HepG2 (cell line): ENCODE measurements at places on chromosomes 6 and 20. TPM values are rescaled to one million over a fixed set of nuclear protein-coding genes. Genes with fewer than 3 reads are reported as not detected.

Gene NMBR
- total RNA-seq, result not detected in 2 replicates

DNA sequence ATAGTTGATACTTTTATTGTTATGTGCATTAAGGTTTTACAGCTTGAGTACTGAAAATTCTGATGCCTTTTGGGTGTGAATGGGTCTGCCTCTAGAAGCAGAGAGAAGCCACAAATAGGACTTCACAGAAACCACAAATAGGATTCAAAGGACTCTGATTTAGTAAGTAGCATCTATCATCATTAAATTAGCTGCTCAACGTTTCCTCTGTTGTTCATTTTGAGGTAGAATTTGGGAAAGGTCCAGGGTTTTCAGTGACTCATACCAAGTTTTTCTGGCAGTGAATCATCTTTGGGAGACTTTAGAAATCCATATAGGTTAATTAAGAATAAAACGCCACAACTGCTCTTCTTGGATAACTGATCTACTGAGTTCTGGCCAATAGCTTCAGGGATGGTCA, 105.1 kb downstream of the PHF3 start:
- no peak for DNase-seq
- H3K4me1 ChIP-seq, result peaks cover 29% of the 10 kb centered on the region
- H3K36me3 ChIP-seq, result no peaks in the 10 kb centered on the region
- H3K27me3 ChIP-seq, result no peaks in the 10 kb centered on the region
- H3K27ac ChIP-seq, result no peak overlapping the region

DNA sequence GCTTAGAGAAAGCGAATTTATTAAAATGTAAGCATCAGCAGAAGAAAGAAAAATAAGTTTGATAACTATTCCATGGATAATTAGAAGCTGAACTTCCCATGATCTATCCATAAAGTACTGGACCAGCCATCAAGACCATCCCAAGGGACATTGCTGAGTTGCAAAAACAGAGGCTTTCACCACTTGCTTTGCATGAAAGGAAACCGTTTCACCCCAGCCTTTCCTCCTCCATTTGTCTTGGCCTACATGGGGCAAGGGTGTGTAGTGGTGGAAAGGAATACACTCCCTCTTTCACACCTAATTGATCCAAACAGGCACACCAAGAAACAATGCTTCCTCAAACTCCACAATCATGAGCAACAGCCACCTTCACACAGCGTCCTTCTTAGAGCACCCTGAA, 10.4 kb downstream of the HIVEP2 start:
- H3K27ac ChIP-seq, result no peak overlapping the region
- H3K36me3 ChIP-seq, result no peaks in the 10 kb centered on the region
- no peaks in the 10 kb centered on the region for H3K27me3 ChIP-seq
- H3K4me1 ChIP-seq, result peaks cover 32% of the 10 kb centered on the region

DNA sequence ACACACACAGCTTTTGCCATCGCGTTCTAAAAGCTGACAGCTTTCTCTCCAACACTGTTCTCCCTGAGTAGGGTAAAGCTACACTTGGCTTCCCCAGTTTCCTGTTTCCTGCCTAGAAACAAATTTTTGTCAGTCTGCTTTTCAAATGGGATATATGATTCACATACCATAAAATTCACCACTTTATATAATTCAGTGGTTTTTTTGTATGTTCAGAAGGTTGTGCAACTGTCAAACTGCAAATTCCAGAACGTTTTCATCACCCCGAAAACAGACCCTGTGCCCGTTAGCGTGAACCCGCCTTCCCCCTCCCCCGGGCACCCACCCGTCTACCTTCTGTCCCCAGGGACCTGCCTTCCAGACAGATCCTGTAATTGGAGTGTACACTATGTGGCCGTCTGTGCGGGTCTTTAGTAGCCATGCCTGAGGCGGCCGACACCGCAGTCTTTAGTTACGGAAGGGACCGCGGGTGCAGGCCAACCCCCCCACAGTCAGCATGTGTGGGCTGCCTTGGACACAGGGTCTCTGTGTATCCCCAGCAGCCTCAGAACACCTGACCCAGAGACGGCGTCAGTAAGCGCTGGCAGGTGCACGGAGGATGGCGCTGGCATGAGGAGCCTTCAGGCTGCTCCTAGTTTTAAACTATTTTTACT, 16.6 kb downstream of the HRH3 start:
- H3K4me1 ChIP-seq, result no peaks in the 10 kb centered on the region
- H3K27me3 ChIP-seq, result no peaks in the 10 kb centered on the region
- H3K4me3 ChIP-seq, result no peak overlapping the region
- peaks cover 24% of the 10 kb centered on the region for H3K36me3 ChIP-seq

- H3K27me3 ChIP-seq, result no peaks in the 10 kb centered on the region; the same call in 1 of the 2 replicates
- H3K27ac ChIP-seq, result no peak overlapping the region
Observed at GRCh38 chr6:39296745-39297640, 17.2 kb downstream of the KCNK17 start.

GRCh38 chr6:11806561-11807317, 28.1 kb upstream of the ADTRP start:
- no peak overlapping the region for H3K4me3 ChIP-seq
- H3K27me3 ChIP-seq, result no peaks in the 10 kb centered on the region
- H3K4me1 ChIP-seq, result no peaks in the 10 kb centered on the region
- no peaks in the 10 kb centered on the region for H3K36me3 ChIP-seq

Gene SGK2
- 29.4 and 34.3 TPM in 2 replicates for total RNA-seq

DNA sequence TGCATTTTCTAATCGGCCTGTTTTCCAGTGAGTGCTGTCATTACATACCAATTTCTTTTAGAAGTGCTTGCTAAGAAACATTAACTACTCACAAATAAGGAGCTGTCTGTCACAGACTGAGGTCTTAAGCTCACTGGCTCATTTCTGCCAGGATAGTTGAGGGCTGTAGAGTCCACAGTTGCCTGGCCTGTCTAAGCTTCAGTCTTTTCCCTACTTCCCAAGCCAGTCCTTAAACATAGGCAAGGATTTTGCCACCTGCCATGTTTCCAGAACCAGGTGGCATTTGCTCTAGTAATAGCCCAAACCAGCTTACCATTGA, 84.7 kb downstream of the LINC00237 start:
- no peaks in the 10 kb centered on the region for H3K27me3 ChIP-seq
- H3K36me3 ChIP-seq, result no peaks in the 10 kb centered on the region
- peaks cover 60% of the 10 kb centered on the region for H3K4me1 ChIP-seq
- no peak overlapping the region for H3K27ac ChIP-seq
- no peak overlapping the region for H3K4me3 ChIP-seq

GRCh38 chr6:138455746-138456400, 43.4 kb downstream of the NHSL1 start:
- peaks cover 18% of the 10 kb centered on the region for H3K4me1 ChIP-seq
- H3K27me3 ChIP-seq, result no peaks in the 10 kb centered on the region

DNA sequence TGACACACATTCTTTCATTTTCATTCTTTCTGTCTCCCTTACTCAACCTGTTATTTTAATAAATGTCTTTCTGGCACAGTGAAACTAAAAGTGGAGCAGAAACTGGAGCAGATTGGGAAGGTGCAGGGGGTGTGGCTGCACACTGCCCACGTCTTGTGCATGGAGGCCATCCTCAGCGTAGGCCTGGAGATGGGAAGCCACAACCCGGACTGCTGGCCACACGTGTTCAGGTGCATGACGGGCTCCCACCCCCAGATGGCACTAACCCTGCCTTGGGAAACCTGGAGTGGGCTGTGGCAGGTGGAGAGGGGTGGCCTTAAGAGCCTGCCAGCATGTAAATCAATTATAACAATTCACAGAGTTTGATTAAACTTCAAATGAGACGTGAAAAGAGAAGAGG, 71.4 kb upstream of the PBOV1 start:
- H3K27ac ChIP-seq, result no peak overlapping the region
- 0 out of 2 replicates have a peak, but pooled peaks cover 5% of the 10 kb centered on the region for H3K4me1 ChIP-seq
- H3K36me3 ChIP-seq, result no peaks in the 10 kb centered on the region
- H3K27me3 ChIP-seq, result no peaks in the 10 kb centered on the region
- no peak overlapping the region for H3K4me3 ChIP-seq

- no peaks in the 10 kb centered on the region for H3K4me1 ChIP-seq
- H3K27me3 ChIP-seq, result no peaks in the 10 kb centered on the region
- peaks cover 11% of the 10 kb centered on the region for H3K36me3 ChIP-seq
- peak; percentile 23 for DNase-seq
Observed at GRCh38 chr6:116596815-116597214, 19.5 kb upstream of the RSPH4A start.

DNA sequence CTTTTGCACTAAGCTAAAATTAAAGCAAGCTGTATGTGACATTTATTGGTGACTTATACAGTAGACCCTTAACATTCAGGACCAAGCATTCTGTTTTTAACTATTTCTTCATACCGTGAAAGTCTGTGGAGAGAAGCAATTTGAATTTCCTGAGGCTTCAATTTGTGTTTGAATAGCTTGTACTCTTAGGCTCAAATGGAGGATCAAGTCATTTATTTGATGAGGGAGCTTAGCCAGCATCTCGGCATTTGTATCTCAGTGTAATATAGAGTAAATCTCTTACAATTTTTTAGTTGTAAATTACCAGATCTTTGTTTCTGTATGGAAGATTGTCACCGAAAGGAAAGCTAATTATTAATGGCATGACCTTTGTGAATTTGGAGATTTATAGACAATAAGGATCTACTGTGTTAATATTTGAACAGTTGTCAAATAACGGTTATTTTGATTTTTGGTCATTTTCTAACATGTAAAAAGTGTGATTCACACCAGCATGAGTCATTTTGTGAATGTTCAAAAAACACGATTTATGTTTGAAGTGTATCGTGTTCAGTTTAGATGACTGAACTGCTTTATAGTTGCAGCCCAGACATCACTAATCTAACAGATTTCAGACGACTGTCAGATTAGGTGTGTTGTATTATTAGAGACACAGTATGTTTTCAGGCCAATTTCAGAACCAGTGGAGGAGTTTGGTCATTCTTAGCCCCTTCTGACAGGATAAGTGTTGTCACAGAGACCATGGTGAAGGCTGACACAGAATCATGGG, 332.9 kb downstream of the CDKAL1 start:
- no peaks in the 10 kb centered on the region for H3K36me3 ChIP-seq
- peaks cover 23% of the 10 kb centered on the region for H3K4me1 ChIP-seq
- H3K27ac ChIP-seq, result no peak overlapping the region
- no peaks in the 10 kb centered on the region for H3K27me3 ChIP-seq
- no peak overlapping the region for H3K4me3 ChIP-seq
